GM13976 (cell line): ENCODE measurements at places on chromosomes 12 and 14.

- no peak for DNase-seq
Measured at GRCh38 chr14:40944521-40944920, 662.2 kb upstream of the LRFN5 start.

DNA sequence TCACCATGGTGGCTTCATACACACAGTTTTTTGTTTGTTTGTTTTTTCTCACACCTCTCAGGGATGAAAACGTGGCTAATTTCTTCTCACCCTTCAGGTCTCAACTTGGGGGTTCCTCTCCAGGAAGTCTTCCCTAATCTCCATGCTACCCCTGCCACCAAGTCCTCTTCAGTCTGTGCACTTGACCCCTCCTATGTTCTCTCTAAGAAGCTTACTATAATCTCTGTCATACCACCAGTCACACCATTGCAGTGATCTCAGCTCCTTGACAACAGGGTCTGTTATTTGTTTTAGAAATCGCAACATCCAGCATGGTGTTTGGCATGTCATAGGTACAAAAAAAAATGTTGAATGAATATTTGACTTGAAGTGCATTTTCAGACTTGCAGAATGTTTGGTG lies 83.4 kb downstream of the PRORP start:
- DNase-seq, result no peak

DNA sequence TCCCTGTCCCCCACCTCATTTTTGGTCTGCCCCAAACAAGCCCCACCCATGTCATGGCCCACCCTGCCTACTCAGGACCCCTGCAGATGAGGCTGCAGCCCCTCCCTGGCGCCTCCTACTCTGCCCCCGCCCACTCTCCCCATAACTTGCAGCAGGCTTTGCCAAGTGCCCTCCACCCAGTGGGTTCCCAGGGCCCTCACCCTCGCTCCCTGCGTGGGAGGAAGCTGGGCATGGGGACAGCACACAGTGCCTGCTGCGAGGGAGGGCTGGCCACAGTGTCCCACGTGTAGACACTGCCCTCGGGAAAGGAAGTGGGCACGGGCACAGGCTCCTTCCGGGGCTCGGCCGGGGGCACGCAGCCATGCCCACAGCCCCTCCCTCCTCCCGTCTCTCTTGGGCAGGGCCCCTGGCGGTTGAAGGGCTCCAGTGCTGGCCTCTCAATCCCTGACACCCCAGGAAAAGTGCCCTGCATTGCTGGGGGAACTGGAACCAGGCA lies 9.4 kb downstream of the AKT1 start:
- DNase-seq, result no peak

GRCh38 chr12:20547816-20548575 lies 147.1 kb upstream of the SLCO1C1 start:
- DNase-seq, result no peak

DNA sequence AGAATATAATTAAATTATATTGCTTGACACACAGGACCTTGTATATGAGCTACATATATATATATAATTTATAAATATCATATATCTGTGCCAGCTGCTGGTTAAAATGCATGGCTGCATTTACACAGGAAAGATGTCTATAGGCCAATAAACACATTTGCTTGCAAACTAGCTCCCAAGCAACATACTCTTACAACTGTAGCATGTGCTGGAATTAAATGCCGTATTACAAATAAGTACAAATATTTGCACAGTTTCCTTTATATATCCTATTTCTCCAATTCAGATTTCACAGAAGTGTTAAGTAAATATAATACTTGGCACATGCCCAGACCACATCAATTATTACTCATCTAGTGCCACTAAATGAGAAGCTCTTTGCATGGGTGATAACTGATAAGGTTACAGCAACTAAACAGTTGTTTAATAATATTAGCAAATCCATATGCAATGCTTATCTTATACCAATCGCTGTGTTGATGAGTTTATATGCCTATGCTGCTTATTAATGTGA lies 66.7 kb upstream of the E2F7 start:
- DNase-seq, result no peak

DNA sequence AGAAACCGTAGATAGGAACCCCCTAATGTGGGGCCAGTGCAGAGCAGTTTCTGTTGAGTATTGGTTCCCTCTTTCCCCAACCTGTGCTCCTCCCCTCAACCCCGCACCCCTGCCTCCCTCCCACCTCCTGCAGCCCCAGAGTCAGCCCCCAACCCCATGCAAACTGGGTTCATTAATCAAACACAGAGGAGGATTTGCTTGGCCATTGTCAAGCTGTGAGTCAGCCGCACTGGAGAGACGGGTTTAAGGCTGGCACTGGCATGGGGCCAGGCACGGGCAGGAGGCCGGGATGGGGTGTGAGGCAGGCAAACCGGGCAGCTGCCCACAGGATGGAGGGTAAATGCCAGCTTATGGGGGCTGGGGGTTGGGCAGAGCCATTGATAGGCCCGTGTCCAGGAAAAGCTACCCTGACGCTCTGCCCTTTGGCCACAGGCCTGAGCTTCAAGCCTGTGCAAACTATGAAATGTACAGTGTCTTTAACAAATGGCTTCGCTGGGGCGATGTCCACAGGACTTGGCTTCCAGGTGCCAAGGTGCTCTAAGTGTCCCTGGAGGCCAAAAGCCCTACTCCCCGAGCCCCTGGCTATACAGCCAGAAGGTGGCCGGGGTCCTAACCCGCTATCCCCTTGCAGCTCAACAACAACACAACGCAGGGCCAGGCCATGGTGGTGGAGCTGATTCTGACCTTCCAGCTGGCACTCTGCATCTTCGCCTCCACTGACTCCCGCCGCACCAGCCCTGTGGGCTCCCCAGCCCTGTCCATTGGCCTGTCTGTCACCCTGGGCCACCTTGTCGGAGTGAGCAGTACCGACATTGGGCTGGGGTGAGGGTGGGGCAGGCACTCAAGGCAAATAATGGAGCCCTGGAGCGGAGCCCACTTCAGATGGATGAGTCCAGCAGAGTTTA lies 1.4 kb downstream of the AQP5 start:
- no peak for DNase-seq

DNA sequence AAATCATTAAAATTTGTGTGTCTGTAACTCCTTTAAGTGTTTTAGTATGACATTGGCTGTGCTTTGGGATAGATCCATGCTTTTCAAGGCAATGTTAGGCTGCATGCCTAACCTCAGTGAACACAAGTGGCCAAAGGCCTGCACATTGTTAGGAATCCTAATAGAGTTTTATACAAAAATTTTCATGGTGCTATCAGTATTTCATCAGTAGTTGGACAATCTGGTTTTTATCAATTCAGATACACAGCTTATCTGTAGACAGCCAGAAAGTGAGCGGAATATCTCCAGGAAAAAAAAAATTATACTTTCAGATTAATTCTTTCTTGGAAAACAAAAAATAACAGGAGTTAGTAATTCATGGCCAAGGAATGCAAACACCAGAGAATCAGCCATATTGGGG lies 324.0 kb upstream of the PDE3A start:
- DNase-seq, result no peak

- no peak for DNase-seq
Measured at GRCh38 chr12:56602239-56602638, 27.9 kb downstream of the BAZ2A start.

GRCh38 chr14:66426451-66426850 lies 59.7 kb upstream of the CCDC196 start:
- DNase-seq, result no peak

GRCh38 chr12:13471471-13471870 lies 274.9 kb downstream of the EMP1 start:
- DNase-seq, result no peak

- no peak for DNase-seq
Measured at GRCh38 chr12:19945559-19946435, 422.5 kb upstream of the PDE3A start.

GRCh38 chr12:132389026-132389425 lies 59.6 kb upstream of the GALNT9 start:
- no peak for DNase-seq

- DNase-seq, result no peak
Measured at GRCh38 chr14:103116636-103117035, 6.6 kb upstream of the TNFAIP2 start.

GRCh38 chr12:101474711-101475386 lies at the start of gene SPIC:
Gene SPIC (plus strand): TSS chr12:101475336. CDS start chr12:101476905, 1,569 bp downstream.
- no peak for DNase-seq

DNA sequence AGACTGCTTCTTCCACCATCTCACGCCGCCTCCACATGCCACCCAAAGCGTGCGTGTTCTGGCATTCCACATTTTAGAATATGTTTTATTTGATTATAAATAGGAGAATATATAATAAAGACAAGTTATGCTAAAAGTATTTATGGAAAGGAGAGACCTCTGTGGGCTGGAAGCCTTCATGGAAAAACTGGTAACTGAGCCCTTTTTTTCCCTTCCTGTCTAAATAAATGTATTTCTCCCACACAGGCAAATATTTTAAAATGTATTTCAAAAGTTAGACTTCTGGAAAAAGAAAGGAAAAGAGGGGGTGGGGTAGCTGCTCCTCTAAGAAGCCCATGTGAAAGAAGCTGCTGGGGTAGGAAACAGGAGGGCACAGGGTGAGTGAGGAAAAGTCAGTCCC lies 16.1 kb upstream of the NR4A1 start:
- no peak for DNase-seq

- no peak for DNase-seq
Measured at GRCh38 chr12:64480148-64480547, 28.2 kb downstream of the TBK1 start.

- DNase-seq, result peak; percentile 52
Measured at GRCh38 chr12:93139028-93139665, 210.1 kb upstream of the EEA1 start.

- no peak for DNase-seq
Measured at GRCh38 chr14:87343652-87344051, 649.3 kb downstream of the GALC start.

GRCh38 chr12:46292754-46293402 lies 24.0 kb upstream of the SLC38A1 start:
- DNase-seq, result no peak

- no peak for DNase-seq
Measured at GRCh38 chr14:90487031-90487430, 90.2 kb downstream of the CALM1 start.

DNA sequence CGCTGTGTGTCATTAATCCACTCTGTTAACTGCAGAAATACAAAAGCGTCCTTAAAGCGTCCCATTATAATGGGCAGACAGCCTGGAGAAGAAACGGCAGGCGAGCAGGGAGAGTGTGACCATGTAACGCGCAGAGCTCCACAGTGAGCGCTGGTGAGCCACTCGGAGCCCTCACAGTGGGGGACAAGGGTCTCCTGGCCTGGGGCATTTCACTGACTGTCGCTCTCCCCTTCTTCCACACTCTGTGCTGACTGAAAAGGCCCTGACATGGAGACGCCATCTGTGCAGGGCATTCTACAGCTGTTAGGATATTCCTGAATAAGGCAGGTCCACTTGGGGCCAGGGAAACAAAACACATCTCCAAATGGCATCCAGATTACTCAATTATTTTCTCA lies 24.2 kb downstream of the CCDC92 start:
- DNase-seq, result no peak

- no peak for DNase-seq
Measured at GRCh38 chr14:69657950-69658355, 46.6 kb downstream of the SUSD6 start.

- DNase-seq, result no peak
Measured at GRCh38 chr14:65920996-65921395, 508.5 kb downstream of the FUT8 start.

DNA sequence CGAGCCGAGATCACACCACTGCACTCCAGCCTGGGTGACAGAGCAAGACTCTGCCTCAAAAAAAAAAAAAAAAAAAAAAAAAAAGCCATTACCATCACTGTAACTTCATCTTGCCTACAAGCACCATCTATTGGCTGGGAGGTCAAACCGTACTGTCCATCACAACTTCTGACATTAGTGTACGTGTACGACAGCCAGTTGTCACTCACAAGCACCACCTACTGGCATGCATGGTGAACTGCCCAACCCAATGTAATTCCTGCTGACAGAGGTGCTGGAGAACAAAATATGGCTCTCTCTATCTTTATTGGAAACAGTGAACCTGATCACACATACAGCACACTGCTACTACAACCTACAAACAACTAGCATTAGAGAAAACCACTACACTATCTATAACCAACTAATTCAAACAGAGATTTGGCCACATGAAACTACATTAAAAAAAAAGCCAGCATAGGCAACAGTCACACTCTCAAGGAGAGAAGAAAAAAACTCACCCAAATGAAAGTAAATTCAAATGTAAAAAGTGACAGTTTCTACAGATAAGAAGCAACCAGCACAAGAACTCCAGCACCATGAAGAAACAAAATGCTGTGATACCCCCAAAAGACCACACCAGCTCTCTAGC lies 82.3 kb downstream of the PUS7L start:
- peak; percentile 57 for DNase-seq

GRCh38 chr12:100324498-100324897 lies 32.4 kb upstream of the SLC17A8 start:
- no peak for DNase-seq

DNA sequence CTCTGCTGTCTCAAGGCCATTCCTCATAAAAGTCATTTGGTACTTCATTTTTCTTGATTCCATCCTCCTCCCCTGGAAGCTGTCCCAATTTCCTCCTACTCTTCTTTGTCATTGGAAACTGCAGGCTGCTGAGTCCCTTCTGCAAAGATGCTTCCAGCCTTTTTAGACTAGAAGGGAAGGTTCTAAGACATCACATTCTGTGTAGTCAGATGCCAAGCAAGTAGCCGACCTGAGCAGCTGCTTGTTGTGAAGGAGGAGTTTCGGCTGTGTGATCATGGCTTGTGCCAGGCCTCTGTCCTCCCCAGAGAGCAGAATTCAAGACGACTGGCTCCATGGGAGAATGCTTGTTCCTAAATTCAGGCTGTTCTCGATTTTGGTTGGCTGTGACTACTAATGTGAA lies 8.7 kb downstream of the RFC5 start:
- no peak for DNase-seq

DNA sequence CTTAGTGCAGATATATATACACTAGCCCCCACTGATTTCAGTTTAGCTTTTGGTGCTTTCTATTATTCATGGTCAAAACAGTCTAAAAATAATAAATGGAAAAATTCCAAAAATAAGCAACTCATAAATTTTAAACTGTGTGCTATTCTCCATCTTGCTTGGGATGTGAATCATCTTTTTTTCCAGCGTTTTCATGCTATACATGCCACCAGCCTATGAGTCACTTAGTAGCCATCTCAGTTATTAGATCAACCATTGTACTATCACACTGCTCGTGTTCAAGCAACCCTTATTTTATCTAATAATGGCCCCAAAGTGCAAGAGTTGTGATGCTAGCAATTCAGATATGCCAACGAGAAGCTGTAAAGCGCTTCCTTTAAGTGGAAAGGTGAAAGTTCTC lies 73.9 kb upstream of the KRR1 start:
- DNase-seq, result no peak

- no peak for DNase-seq
Measured at GRCh38 chr12:87383680-87384079, 645.5 kb downstream of the C12orf50 start.
